ENCODE measurements at places on chromosomes 4 and X.

DNA sequence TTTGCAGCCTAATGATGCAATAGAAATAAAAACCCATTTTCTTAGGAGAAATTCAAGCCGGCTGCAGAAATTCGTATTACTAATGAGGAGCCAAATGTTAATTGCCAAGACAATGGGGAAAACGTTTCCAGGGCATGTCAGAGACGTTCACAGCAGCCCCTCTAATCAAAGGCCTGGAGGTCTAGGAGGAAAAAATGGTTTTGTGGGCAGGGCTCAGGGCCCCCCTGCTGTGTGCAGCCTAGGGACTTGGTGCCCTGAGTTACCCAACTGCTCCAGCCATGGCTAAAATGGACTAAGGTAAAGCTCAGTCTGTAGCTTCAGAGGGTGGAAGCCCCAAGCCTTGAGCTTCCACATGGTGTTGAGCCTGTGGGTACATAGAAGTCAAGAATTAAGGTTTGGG lies 461.4 kb downstream of the FAT4 start:
- no peak for DNase-seq

GRCh38 chr4:174757736-174758135 lies 71.3 kb downstream of the GLRA3 start:
- no peak for DNase-seq

GRCh38 chr4:176090115-176090514 lies 24.5 kb downstream of the WDR17 start:
- no peak for DNase-seq

GRCh38 chrX:119853444-119853843 lies 681 bp upstream of the UPF3B start:
- DNase-seq: peak; percentile 6

DNA sequence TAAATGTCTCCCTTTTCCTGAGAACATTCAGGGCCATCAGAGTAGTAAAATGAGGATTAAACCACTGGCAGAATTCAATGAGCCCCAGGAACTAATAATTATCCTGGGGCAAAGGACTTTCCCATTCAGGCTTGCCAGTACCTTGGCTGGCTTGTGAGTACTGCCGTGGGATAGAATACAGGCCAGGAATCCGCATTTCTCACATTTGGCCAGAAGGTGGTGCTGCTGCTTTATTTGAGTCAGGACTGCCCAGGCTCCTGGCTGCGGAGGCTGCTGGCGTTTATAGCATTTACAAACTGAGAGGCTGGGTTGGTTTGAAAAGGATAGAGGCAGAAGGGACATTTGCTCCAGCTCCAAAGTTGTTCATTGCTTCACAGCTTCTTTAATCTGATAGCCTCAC lies 91.4 kb downstream of the RTL9 start:
- DNase-seq: peak; percentile 69

GRCh38 chr4:146329050-146329716 lies 114.8 kb downstream of the REELD1 start:
- peak; percentile 90 for DNase-seq

- DNase-seq: no peak
Observed at GRCh38 chr4:28093071-28093470, 1232.4 kb downstream of the STIM2 start.
